ENCODE measurements at places on chromosomes 2 and 18.

GRCh38 chr2:46481198-46482193, 2.1 kb downstream of the TMEM247 start:
- no peak for DNase-seq

DNA sequence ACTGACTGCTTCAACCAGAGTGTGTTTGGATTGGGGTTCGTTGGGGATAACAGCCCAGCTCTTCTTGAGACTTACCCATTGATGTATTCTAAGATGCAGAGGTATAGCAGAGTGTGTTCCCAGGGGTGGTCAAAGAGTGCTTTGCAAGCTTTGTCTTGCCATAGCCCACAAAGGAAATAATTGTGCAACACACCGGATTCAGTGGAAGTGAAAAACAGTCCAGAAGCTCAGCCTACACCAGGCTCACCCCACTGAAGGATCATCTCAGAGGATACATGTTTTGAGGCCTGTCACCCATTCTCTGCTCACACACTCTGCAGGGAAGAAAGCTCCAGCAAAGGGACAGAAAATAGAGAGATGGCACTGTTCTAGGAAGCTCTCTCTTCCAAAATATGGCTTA, 9.6 kb downstream of the CACNB4 start:
- DNase-seq = no peak

GRCh38 chr2:217314021-217314460, 454.2 kb upstream of the TNP1 start:
- DNase-seq = no peak

DNA sequence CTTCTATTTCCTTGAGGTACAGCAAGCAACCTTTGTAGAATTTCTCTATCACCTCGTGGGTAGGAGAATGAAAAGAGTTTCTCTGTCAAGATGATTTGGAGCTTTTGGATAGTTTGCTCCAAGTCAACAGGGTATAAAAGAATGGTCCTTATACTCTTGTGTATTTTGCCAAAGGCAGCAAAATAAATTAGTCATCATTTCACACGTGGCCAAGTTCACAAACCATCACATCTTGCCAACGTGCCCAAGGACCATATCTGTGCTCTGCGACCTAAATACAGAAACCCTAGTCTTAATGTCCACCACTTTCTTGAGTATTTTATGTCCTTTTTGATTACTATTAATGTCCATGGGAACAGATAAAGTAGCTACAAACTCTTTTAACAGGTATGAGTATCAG, 262.9 kb downstream of the AFF3 start:
- no peak for DNase-seq

DNA sequence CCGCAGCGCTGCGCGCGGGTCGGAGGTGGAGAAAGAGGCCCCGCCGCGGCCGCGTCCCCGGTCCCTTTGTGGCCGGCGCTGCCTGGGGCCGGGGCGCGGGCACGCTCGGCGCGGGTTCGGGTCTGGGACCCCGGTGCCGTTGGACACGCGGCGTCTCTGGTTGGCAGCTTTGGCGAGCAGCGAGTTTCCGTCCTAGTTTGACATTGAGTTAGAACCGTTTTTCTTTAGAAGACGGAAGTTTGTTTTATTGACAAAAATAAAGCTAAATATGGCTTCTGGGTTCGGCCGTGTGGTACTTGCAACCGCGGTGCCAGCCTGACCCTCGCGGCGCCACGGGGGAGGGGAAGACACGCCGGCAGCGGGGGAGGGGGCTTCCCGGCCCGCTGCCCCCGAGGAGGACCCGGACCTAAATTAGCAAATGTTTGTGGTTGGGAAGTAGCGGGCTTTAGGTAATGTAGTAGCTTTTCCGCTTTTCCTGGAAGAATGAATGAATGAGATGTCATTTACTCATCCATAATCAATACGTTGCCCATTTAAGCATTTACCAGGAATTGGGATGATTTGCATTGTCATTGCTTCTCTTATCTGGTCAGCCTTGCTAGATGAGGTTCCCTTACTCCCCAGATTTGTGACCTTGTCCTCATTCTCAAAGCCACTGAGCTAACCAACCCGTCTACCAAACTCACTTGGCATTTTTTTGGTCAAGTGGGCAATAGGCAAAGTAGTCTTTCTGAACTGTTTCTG, 530 bp downstream of the GALNT1 start:
- DNase-seq = no peak

DNA sequence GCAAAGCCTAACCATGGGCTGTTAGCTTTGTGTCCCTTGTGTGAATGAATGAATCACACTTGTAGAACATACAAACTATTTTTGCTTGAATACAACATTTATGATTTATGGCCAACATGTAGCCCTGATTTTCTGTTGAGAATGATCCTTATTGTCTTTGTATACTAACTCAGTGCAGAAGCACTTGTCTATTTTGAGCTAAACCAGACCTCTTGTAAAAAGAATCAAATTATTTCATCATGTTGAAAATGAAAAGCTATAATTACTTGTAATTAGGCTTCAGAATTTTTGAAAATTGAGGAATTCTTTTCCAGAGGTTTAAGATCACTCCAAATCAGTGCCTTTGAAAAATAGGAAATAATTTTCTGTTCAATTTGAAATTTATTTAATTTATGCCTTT, 85.9 kb downstream of the ZNF407 start:
- DNase-seq = no peak

- no peak for DNase-seq
Observed at GRCh38 chr18:6315517-6316331, 99.0 kb downstream of the L3MBTL4 start.

- no peak for DNase-seq
Observed at GRCh38 chr2:54430649-54431048, 25.5 kb upstream of the SPTBN1 start.

GRCh38 chr2:210132239-210132638, 39.0 kb downstream of the KANSL1L start:
- DNase-seq = no peak

GRCh38 chr2:241561832-241562231, 3.3 kb downstream of the BOK start:
- DNase-seq = no peak

GRCh38 chr2:30798536-30798991, 8.7 kb downstream of the CAPN13 start:
- DNase-seq = no peak

GRCh38 chr2:188276255-188276654, 15.4 kb upstream of the GULP1 start:
- DNase-seq = no peak

DNA sequence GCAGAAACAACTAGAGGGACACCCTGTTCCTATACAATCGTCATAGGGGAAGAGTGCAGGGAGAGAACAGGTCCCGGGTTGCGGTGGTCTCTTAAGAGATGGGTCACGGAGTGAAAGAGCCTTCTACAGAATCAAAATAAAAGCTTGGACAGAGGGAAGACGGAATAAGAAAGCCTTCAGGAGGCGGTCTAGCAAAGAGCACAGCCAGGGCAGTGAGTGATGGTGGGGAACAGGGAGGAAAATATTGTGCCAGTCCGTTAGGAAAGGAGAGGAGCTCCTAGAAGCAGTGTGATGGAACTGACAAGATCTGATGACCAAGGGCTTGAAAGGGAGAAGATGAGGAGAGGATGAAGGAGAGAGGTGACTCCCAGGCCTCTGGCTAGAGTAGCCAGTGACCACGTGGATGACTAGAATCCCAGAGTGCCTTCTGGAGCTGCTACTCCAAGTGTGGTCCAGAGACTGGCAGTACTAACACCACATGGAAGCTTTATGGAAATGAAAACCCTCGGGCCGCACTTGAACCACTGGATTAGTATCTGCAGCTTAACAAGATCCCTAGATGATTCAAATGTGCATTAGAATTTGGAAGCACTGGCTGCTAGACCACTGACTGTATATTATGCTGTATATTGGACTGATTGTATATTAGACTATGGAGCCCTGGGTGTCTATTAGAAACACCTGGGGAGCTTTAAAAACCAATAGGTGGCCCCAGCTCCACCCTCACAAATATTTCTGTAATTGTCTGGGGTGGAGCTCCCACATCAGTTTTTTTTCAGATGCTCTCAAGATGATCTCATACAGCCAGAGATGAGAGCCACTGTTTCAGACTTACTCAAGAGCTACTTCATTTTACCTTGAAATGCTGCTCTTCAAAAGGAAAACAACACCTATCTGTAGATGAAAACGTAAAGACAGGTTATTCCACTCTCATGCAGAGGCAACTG, 1.1 kb upstream of the EVA1A start:
- no peak for DNase-seq

GRCh38 chr18:50097702-50098101, 97.2 kb downstream of the MYO5B start:
- no peak for DNase-seq

DNA sequence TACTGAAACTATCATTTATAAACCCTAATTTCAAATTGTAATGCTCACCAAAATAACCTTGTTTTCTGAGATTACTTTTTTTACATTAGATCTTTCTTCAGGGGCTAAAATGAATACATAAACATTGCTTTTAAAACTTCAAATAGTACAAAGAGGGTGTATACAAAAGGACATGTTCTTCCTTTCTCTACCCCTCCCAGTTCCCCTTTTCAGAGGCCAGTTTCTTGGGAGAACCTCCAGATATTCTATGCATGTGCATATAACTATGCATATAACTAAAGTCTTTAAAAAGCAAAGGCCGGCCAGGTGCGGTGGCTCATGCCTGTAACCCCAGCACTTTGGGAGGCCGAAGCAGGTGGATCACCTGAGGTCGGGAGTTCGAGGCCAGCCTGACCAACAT, 10.6 kb upstream of the FAM117B start:
- DNase-seq = no peak

All from activated T-cell treated with anti-CD3 and anti-CD28 coated beads for 1 hour (primary cell).